HS-5 (cell line): ENCODE measurements at places on chromosomes 7 and 10.

DNA sequence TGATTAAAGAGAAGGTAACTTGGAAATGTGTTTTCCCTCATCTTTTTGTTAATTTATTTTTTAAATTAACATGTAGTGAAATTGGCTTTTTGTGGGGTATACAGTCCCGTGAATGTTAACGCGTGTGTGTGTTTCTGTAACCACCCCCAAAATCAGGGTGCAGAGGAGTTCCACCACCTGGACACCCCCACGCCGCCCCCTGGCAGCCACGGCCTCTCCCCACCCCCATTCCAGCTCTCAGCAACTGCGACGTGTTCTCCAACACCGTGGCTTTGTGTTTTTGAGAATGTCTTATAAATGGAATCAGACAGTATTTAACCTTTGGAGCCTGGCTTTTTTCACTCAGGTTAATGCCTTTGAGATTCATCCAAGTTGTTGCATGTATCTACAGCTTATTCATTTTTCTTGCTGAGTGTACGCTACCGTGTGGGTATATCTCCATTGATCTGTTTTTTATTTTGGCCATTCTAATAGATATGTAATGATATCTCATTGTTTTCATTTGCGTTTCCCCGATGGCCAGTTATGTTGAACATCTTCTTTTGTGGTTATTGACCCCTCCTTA is 218.8 kb downstream of the EBF3 start:
- no peak for DNase-seq

GRCh38 chr10:119714484-119714816 is 11.4 kb upstream of the INPP5F start:
- no peak for DNase-seq

DNA sequence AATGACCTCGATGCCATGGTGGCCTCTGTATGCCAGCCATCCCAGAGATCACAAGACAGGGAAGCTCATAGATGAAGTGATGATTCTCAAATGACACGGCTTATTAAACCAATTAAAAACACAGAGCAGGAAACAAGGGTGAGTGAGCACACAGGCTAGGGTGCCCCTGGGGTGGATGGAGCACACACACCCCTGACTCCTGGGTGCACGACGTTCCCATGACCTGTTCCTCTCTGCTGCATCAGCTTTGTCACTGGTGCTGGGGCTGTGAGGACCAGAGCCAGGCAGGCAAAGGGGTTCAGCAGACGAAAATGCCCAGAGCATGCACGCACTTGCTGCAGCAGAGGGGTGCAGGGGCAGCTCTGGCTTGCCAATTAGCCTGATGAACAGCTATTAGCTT is 86.5 kb upstream of the LRRC4 start:
- no peak for DNase-seq

- DNase-seq: no peak
Measured at GRCh38 chr10:64320448-64320847, 799.2 kb downstream of the REEP3 start.

DNA sequence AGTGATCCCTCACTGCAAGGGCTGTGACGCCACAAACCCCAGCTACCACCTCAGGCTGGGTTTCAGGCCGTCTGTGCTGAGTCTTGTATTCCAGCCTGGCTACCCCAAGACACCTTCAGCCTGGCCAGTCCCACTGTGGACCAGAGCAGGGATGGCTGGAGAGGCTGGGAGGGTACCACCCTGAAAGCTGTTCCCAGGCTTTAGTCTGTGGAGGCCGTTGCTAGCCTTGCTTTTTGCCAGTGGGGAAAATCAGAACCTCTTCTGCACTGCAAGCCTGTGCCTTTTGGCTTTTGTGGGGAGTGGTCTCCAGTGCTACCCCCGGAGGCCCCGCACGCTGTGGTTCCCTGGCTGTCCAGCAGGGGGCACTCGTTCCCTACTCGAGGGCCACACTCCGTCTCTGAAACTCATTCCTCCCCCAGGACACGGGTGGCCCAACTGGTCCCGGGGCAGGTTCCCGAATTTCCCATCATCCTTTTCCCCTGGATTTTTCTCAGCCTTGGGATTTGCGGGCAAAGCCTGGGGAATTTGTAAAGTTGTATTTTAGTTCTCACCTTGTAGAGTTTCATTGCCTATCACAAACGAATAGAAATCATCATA is 128.4 kb upstream of the BTBD16 start:
- DNase-seq: no peak

DNA sequence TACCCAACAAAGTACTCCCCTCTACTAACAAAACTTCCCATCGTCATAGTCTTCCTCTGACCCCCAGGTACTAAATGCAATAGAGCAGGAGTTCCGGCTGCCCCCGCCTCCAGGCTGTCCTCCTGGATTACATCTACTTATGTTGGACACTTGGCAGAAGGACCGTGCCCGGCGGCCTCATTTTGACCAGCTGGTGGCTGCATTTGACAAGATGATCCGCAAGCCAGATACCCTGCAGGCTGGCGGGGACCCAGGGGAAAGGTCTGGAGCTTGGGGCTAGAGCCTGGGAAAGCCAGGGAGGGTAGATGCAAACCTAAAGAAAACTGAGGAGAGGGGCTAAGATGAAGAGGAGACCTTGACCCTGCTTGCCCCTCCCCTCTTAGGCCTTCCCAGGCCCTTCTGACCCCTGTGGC is 15.3 kb downstream of the EPHB6 start:
- DNase-seq: no peak

- DNase-seq: peak; percentile 37
Measured at GRCh38 chr7:141072548-141073172, 1.2 kb upstream of the TMEM178B start.

GRCh38 chr10:123797813-123798212 is 93.8 kb downstream of the CPXM2 start:
- no peak for DNase-seq

GRCh38 chr10:46289209-46289810 is 2.5 kb downstream of the ANTXRL start:
- no peak for DNase-seq

DNA sequence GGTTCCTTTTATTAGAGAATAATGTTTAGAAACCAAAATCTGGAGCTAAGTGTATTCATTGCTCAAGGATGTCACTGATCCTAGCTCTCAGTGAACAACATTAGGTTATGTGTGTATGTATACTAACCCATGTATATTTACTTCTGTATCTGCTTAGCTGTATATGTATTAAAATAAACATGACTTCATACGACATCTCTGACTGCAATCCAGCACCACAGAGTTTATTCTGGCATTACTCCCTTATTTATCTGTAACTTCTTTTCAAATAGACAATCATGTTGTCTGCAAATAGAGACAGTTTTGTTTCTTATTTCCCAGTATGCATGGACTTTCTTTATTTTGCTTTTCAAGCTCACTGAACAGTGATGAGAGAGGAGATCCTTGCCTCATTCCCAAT is 441.0 kb upstream of the NFE2L3 start:
- no peak for DNase-seq

DNA sequence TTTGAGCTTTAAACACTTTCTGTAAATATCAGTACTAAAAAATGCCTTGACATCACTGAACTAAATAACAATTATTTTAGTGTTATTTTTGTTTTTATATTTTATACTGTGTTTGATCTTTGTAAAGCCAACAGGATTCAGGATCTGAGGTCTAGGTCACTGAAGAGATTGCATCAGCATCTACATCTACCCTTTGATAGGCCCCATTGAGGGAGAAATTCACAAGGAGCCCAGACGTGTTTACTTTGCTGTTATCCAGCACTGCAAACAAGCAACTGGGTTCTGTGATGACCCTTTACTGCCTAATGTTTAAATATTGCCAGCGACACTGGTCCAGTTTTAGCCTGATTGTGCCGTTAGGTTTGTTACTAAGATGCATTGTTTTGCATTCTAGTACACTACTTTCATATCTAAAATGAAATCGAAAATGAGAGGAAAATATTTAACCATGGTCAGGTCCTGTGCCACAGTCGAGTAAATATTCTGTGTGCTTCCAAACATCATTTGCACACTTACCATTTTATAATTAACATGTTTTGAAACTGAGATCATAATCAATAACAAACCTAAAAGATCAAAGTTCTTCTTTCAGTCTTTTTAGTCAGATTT is 48.7 kb downstream of the SP8 start:
- no peak for DNase-seq

- DNase-seq: no peak
Measured at GRCh38 chr7:124790645-124791044, 25.1 kb upstream of the GPR37 start.

DNA sequence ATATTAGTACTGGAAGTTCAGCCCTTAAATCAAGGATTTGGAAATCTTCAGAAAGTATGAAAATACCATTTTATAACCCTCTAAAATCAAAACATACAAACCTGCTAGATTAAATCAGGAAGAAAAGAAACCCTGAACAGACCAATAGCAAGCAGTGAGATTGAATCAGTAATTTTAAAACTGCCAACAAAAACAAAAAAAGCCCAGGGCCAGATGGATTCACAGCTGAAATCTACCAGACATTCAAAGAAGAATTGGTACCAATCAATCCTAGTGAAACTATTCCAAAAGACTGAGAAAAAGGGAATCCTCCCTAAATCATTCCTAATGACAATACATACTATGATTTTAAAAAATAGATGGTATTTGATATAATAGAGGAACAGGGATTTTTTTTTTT is 70.1 kb downstream of the MCU start:
- no peak for DNase-seq

GRCh38 chr10:2077231-2077630 is 339.9 kb upstream of the ADARB2 start:
- no peak for DNase-seq

DNA sequence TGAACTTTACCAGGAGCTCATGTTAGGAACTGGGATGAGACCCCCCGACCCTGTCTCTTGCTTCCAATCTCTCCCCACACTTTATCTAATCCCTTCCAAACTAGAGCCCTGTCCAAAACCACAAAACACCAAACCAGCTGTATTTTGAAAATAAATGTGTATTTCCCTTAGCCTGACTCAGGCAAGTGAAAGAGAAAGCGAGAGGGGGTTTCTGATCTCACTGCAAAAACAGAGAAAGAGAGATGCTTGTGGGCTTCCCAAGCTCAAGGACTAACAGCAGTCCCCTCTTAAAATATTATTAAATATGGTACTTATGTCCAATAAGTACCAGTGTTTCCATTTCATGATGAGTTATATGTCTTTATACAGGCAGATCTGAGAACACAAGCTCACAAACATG is 122.0 kb downstream of the AGMO start:
- no peak for DNase-seq

DNA sequence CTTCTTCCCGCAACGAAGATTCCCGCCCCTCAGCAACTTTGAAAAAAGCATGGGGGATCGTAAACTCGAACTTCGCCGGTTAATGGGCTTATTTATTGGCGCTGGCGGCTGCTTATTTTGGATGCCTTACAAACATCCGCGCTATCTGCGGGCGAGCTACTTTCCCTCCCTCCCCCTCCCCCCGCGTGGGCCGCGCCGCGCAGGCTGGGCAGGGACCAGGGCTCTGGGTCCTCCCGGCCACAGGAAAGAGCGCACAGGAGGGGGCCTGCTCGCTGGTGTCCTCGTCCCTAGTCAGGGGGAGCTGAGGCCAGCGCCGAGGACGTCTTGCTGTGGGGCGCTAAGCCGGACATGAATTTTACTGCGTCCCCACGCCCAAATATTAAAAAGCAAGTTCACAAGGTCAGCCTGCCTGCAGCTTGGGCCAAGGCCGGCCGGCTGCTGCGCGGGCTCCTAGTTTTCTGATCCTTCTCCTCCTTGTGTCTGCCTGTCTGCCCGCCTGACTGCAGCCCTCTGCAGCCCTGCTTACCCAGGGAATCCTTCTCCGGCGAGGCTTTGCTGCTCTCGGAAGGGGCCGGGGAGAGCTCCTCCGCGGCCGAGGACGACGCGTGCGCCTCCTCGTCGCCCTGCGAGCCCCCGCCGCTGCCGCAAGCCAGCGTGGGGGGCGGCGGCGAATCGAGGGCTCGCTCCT is 1.2 kb downstream of the HOXA10 start:
- DNase-seq: peak; percentile 49

- no peak for DNase-seq
Measured at GRCh38 chr7:122018032-122018431, 126.0 kb downstream of the AASS start.

- no peak for DNase-seq
Measured at GRCh38 chr7:50957855-50958254, 175.2 kb upstream of the GRB10 start.

GRCh38 chr10:77428691-77429395 is 208.8 kb downstream of the KCNMA1 start:
- no peak for DNase-seq

DNA sequence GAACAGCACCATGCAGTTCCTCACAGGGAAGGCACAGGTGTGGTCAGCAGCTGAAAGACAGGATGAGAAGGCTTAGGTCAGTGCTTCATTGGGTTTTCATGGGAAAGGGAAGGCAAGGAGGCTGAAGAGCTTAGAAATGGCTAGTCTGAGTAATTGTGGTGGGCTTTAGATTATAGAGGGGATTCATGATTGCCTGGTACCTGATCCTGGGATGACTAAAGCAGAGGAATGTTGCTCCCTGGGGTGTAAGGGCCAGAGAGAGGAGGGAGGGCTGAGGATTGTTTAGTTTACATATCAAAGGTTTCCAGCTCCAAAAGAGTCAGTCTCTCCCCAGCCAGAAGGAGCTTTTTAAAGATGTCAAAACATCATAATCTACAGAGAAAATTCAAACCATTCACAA is 396.3 kb upstream of the POM121L12 start:
- no peak for DNase-seq

DNA sequence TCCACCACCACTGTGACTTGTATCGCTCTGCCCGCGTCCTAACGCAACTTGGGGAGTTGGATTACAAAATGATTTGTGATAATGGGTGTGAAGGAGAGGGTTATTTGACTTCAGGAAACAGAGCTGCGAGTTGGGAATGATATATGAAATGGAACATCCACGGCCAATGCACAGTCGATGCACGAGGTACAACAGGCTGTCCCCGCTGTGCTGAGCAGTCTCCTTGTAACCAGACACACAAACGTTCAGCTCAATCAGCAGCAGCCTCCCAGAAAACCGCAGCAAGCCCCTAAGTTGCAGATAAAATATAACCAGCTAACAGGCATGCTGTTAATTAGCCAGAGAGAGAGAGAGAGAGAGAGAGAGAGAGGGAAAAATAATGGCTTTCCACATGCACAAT is 332.7 kb upstream of the MGMT start:
- DNase-seq: no peak

DNA sequence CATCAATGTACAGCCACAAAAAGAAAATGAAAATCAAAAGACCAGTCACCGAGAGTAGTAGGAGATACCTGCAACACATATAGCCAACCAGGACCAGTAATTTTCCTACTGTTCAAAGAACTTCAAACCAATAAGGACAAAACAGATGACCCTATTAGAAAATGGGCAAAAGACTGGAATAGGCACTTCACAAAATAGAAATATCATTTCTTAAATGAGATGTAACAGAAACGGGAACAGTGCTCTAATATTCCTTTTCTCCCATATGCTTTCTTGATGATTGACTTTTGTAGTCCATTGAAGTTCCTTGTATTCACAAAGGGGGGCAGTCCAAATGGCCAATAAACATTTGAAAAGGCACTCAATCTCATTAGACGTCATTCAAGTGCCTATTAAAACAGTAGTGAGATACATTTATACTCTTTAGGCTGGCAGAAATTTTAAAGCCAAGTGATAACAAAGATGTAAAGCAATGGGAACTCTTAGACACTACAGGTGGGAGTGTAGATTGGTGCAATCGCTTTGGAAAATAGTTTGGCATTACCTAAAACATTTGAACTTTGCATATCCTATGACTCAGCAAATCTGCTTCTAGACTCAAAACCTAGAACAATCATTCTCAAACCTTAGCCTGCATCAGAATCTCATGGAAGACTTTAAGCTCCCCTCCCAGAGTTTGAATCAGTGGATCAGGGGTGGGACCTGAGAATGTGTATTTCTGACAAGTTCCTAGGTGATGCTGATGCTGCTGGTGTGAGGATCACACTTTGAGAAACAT is 24.3 kb upstream of the FOXK1 start:
- no peak for DNase-seq
